Stimulated activated CD4-positive, alpha-beta T cell treated with anti-CD3 and anti-CD28 coated beads, Interleukin-4, amount 100 ng/mL, for 1 hour (primary cell): ENCODE measurements at places on chromosomes 4 and X.

DNA sequence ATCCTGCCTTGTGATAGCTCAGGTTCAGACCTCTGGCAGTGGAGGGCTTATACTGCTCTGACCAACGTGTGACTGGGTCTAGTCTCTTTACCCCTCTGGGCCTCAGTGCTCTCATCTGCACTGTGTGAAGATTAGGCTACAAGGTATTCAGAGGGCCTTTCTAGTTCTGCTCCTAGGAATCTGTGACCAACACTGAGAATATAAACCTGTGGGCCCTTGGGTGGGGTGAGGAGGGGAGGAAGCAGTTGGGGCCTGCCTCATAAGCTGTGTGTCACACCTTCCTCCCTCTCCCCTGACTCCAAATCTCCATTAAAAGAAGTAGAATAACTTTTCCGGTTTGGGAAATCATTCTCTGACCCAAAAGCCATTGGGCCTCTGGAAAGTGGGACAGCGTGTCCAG is 66.3 kb upstream of the MSN start:
- no peak for DNase-seq

GRCh38 chr4:173138624-173139023 is 30.0 kb upstream of the GALNT7 start:
- DNase-seq = no peak

DNA sequence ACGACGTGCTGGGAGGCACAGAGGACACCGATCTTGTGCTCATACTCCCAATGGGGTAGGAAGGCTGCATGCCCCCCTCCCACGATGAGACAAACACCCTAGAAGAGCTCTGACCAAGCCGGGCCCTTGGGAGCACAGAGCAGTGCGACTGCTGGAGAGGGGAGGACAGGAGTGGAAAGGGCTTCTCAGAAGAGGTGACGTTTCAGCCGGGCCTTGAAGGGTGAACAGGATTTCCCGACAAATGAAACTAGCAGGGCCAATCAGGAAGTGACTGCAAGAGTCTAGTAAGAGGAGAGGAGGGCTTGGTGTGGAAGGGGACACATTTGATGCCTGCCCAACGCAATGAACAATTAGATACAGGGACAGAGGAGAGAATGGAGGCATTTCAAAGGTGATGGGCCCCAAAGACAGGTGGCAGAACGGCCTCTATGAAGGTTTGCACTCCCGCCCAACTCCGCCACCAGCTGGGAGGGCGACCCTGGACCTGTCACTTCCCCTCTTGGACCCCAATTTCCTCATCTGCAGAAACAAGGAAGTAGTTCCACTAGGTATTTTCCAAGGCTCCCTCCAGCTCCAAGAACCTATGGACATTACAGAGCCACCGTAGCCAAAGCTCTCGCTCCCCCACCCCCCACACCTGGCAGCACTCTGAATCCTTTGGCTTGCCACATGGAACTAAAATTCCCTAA is 3.9 kb downstream of the HCFC1 start:
- DNase-seq = no peak

DNA sequence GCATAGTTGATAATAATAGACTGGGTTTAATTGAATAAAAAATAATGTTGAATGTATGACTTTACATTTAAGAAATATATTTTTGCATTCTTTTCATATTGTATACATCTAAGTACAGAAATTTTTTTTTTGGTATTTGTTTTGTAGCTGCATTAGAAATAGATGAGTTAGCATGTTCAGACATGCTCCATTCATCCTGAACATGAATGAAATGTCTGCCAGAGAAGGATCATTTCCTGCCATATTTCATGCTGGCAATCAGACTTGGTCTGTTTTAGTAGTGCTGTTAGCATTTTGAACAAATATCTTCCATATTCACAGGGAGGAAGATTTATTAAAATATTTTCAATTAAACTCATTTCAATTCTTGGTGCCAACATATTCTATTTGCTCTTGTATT is 98.9 kb downstream of the FRMPD4 start:
- DNase-seq = no peak

DNA sequence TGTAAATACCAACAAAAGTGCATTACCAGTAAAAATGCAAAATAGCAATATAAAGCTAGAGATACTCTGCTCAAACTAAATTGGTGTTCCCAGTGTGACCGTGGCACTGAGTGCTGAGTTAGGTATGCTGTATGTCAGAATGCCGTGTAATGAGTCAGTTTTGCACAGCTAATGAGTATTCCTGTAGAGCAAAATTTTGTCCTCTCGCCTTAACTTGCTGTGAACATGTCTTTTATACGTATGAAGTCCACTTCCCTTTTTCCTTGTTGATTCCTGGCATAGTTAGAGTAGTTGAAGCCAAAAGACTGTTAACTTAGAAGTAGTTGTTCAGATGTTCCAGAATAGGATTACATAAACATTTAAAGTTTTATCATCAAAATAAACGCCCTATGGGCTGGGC is 11.5 kb downstream of the DCLK2 start:
- no peak for DNase-seq
